SW 1271 (cell line): ENCODE measurements at places on chromosomes 13 and 19.

GRCh38 chr13:26628706-26629105 lies 71.2 kb downstream of the WASF3 start:
- DNase-seq: no peak

DNA sequence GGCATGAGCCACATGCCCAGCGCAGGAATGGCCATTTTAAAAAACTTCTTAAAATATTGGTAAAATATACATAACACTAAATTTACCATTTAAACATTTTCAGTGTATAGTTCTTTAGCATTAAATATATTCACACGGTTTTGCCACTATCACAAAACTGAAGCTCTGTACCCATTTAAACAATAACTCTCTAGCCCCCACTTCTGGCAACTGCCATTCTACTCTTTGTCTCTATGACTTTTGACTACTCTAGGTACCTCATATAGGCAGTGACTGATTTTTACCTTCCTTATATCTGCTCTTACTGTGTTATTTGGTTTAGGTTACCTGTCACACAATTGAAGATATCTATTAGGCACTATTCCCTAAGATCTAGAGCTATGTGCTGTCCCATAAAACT lies 2.3 kb upstream of the KBTBD7 start:
- DNase-seq: no peak

- no peak for DNase-seq
Observed at GRCh38 chr19:29495901-29496441, 29.8 kb upstream of the VSTM2B start.

DNA sequence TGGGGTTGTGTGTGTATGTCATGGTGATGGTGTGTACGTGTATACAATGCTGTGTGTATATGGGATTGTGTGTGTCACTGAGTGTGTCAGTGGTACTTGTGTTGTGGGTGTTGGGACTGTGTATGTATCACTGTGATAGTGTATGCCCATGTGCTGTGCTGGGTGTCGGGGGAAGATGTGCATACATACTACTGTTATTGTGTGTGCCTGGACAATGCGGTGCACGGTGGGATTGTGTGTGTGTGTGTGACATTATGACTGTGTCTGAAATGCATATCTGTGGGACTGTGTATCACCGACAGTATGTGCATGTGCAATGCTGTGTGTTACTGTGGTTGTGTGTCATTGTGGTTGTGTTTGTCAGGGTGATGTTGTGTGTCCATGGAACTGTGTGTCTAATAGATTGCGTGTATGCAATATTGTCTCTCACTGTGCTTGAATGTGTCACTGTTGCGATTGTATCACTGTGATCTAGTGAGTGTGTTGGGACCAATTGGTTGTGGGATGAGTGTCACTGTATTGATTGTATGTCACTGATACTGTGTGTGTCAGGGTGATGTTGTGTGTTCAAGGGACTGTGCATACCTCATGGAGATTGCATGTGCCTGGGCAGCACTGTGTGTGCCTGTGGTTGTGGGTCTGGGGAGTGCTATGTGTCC lies 11.0 kb upstream of the BBC3 start:
- no peak for DNase-seq

DNA sequence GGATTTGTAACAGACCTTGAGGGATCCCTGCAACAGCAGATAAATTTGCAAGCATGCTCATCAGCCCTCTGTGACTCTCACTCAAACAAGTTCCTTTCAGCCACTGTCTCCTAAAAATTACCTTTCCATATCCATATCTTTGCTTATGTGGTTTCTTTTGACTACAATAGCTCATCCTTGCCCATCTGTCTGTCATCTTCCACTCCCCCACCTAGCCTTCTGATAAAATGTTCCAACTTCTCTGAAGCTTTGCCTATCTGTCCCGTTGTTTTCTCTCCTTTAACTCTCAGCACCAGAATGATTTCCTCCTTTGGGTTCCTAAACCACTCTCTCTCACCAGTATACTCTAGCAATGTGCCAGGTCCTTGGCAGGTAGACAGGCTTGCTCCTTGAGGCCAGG lies 194.5 kb downstream of the VWA8 start:
- no peak for DNase-seq

GRCh38 chr13:74243637-74244526 lies 109.7 kb upstream of the KLF12 start:
- DNase-seq: no peak

DNA sequence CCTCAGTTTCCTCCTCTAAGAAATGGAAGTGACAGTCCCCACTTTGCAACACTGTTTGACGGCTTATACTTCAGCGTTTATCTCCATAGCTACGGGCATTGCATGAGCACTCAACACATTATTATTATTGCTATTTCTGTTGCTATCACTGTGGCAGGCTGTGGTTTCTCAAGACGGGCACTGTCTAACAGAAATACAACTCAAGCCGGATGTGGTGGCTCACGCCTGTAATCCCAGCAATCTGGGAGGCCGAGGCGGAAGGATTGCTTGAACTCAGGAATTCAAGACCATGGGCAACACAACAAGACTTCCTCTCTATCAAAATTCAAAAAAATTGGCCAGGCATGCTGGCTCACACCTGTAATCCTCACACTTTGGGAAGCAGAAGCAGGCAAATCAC lies 4.9 kb upstream of the ZSWIM4 start:
- DNase-seq: no peak

GRCh38 chr19:35991731-35992450 lies 3.1 kb upstream of the SDHAF1 start:
- DNase-seq: no peak

- DNase-seq: no peak
Observed at GRCh38 chr13:30415430-30416030, 6.8 kb upstream of the UBE2L5 start.

GRCh38 chr19:50739914-50740426 lies 16.8 kb downstream of the CLEC11A start:
- no peak for DNase-seq

- DNase-seq: no peak
Observed at GRCh38 chr19:31974290-31974689, 371.1 kb upstream of the ZNF507 start.

GRCh38 chr19:54653181-54653809 lies 9.5 kb upstream of the LILRB4 start:
- DNase-seq: peak; percentile 53

- no peak for DNase-seq
Observed at GRCh38 chr13:48579165-48579918, 46.5 kb upstream of the RCBTB2 start.

- DNase-seq: no peak
Observed at GRCh38 chr19:14116918-14117578, 514 bp downstream of the PRKACA start.

GRCh38 chr13:57787058-57787791 lies 155.7 kb downstream of the PCDH17 start:
- no peak for DNase-seq

- no peak for DNase-seq
Observed at GRCh38 chr13:110681868-110682550, 23.9 kb downstream of the CARS2 start.

DNA sequence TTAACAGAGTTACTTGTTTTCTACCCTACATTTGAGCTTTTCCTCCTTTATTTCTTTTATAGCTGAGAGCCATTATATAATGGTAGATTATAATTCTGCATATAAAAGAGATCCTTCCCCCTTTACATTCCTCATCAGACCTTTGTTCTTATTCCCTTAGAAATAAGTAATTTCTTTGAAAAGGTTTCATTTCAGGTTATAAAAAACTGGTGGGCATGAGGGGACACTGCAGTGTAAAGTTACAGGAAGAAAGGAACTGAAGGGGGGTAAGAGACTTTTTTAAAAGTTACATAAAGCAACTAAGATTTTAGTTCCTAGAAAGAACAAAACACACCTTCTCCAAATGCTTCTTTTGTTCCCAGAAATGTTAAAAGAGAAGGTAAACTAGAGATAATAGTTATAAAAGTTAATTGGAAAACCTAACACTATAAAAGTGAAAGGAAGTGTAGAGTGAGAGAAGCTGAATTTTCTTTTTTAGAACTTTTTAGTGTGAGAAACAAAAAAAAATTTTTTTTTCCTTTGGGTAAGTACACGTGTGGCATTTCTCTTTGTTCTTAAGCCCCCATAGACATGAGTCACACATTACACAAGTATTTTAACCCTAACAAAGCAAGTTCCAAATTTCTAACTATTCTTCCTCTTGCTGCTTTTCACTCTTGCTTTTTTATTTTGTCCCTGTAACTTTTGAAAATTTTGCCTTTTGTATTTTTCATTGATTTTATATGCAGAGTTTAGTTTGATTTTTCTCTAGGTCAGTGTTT lies 106.4 kb upstream of the MLNR start:
- DNase-seq: no peak

GRCh38 chr13:111034811-111035210 lies 80.3 kb upstream of the ARHGEF7 start:
- DNase-seq: no peak

GRCh38 chr19:19213426-19214158 lies 1.8 kb downstream of the NCAN start:
- DNase-seq: no peak

DNA sequence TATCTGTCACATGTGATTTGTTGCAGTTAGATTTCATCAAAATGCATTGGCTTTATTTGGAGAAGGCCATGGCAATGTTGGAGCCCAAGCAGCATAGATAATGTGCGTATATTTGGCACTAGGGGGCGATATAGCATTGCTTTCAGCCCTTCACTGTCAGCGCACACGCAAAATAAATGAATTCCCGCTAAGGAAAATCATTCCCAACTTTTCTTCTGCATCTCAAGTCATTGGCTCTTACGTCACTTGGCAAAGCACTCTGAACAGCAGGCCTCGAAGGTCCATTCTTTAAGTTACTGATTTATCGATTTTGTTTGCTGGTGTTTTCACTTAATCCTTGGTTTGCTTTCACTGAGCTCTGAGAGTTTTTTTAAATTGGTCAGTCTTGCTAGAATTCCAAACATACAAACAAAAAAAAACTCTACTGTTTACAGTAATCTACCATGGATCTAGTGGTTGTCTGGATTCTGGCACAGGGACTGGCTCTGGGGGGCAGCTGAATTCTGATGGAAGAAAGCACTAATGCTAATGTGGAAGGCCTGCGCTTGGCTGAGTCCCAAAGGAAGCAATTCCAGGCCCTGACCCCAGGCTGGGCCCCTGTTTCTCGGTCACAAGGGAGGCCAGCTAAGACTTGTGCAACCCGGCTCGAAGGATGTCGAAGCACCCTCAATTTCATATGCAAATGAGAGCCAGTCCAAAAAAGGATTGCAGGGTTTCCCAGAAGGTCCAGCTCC lies 97.7 kb upstream of the IPO5 start:
- DNase-seq: peak; percentile 38

DNA sequence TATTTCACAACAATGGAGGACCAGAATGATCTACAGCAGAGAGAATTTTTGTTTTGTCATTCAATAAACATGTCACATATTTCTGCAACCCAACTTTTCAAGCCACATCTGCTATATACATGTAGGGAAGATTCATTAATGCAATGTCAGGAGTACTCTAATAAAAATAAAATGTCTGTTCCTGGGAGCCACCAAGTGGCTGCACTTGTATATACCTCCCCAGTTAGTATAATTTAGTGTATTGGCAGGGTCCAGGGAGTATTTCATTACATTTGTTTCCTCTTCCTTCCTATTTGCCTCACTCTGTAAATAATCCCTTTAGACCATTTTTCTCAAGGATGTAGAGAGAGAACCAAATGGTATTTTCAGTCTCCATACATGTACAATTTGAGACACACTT lies 1169.0 kb downstream of the DIAPH3 start:
- DNase-seq: peak; percentile 3

DNA sequence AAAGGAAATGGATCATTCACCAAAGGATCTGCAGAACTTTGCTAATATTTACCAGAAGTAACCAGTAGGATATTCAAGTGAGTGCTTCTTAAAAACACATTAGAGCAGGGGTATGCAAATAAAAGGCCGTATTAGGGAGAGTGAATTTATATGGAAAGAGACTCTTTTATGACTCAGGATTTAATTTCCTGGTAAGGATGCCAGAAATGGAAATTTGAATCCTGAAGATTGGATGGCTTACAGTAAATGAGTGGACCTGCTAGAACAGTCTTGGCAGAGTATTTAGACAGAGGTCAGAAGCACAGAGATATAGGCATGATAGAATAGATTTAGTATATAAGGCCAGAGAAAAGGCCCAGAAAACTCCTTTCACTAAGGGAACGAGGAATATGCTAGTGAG lies 201.6 kb downstream of the SLITRK5 start:
- DNase-seq: no peak

DNA sequence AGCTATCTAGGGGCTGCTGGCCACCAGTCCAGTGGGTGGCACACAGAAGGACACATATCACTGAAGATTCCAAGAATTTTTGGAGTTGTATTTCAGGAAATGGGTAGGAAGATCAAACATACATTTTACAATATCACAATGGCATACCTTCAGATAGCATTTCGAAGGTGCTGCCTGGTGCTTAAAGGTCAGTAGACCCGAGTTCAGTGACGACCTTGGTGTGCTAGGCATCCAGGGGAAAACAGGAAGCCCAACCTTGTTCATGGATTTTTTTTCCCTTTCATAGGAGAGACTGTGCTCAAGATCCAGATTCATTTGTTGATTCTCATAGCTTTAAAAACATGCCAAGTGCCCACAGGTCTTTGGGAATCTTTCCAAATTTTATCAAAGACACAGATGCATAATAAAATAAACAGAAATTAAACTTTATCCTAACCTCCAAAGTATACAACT lies 51.0 kb upstream of the RCBTB2 start:
- no peak for DNase-seq

DNA sequence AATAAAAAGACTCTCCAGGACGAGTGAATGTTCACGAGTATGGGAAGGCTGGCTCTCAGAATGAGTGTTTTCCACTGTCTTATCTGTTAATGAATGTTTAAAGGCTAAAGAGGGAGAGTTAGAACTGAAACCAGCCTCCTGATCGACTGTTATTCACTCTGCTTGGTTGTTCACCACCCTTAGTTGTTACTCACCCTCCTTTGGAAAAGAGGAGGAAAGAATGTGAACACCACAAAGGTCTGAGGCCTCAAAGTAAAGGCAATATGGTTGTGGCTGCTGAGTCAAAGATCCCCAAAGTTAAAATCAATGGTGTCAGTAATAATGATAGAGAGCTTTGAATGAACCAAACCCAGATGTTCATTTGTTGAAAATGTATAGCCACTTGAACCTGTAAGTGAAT lies 1793.2 kb upstream of the PCDH20 start:
- DNase-seq: no peak

DNA sequence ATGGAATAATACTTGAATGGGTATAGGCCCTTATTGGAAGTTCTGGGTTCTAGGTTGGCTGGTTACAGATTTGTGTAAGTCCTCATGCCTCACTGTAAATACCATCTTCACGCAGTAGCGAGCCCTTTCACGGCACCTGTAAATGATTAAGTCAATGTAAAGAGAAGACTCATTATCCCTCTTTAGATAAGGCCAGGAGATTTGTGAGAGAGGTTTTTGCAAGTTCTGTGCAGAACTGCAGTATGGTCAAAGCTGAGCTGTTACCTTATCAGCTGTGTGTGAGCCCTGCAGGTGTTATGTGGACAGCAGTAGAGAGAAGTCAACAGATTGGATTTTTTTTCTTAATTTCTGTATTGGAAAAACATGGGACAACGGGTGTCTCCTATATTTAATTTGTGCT lies 141.6 kb downstream of the SHISA2 start:
- DNase-seq: no peak

- DNase-seq: no peak
Observed at GRCh38 chr19:14059652-14060155, 2.2 kb downstream of the PALM3 start.

GRCh38 chr19:14699641-14700040 lies 9.8 kb downstream of the ZNF333 start:
- no peak for DNase-seq

GRCh38 chr19:16384688-16385087 lies 60.1 kb downstream of the KLF2 start:
- no peak for DNase-seq

- no peak for DNase-seq
Observed at GRCh38 chr19:58551577-58552471, 3.1 kb downstream of the CHMP2A start.

GRCh38 chr13:99224021-99224420 lies 23.4 kb downstream of the UBAC2 start:
- DNase-seq: no peak
